HFFc6 (cell line): ENCODE measurements at places on chromosomes 7 and 10.

- DNase-seq = no peak
Observed at GRCh38 chr10:19595212-19595845, 220.9 kb upstream of the PLXDC2 start.

DNA sequence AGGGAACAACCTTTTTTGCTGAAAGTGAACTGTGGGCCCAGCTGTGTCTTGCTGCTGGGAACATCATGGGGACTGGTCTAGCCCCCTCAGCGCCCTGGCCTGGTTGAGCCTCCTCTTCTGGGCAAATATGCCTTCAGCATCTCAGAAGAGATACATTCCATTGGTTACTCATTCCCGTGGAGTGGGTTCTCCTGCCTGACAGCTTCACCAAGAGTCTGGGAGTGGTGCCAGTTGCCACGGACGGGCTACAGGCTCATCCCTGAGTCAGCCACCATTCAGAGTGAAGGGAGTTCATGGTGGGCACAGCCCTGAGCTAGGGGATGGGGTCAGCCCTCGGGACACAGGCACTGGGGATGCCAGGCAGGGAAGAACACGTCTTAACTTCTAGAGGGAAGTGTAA lies 81.9 kb downstream of the RAMP3 start:
- DNase-seq = peak; percentile 86

GRCh38 chr10:1631282-1631681 lies 106.0 kb downstream of the ADARB2 start:
- no peak for DNase-seq

- DNase-seq = no peak
Observed at GRCh38 chr10:10020945-10021344, 996.7 kb upstream of the CELF2 start.

- DNase-seq = peak; percentile 37
Observed at GRCh38 chr10:31830887-31831286, 97.7 kb downstream of the ARHGAP12 start.

DNA sequence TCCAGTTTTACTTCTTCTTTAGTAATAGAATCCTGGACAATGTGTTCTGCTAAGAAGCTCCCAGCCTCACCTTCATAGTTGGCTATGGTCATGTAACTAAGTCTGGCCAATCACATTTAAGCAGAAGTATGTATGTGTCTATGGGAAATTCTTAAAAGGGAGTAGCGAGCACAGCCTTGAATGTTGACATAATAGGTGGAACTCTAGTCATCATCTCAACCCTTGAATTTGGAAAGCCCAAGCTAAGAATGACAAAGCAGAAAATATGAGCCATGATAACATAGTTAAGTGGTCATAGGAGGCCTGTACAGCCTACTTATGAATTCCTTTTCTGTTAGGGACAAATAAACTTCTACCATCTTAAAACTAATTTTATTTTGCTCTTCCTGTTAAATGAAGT lies 134.1 kb downstream of the MAGI2 start:
- DNase-seq = no peak

DNA sequence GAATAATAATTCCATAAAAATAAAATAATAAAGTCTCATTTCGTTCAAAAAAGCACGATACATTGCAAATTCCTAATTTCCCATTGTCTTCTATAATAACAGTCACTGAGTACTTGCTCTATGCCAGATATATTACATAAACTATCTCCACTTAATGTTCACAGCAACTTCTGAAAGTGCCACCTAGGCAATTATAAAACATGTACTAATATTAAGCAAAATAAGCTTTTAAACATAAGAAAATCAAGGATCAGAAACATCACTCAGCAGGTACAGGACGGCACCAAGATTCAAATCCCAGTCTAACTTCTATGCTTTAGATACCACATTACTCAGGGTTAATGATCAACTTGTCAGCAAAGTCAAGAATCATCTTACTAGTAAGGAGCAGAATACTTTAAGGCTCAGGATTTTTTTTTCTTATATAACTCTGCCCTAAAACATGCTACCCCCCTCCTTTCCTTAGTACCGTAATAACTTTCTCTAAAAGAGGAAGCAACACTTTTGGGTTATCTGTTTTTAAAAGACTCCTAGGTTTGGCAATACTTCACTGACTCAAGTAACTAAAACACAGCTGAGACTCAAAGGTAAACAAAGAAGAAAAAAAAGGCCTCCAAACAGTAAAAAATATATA lies 51.3 kb downstream of the USP6NL start:
- DNase-seq = no peak

GRCh38 chr7:191981-192649 lies at the start of gene FAM20C:
TSS of gene FAM20C (plus strand) at chr7:192571. CDS start at chr7:193200, 629 bp downstream.
- DNase-seq = peak; percentile 60

- no peak for DNase-seq
Observed at GRCh38 chr10:130300608-130301020, 164.4 kb downstream of the GLRX3 start.

DNA sequence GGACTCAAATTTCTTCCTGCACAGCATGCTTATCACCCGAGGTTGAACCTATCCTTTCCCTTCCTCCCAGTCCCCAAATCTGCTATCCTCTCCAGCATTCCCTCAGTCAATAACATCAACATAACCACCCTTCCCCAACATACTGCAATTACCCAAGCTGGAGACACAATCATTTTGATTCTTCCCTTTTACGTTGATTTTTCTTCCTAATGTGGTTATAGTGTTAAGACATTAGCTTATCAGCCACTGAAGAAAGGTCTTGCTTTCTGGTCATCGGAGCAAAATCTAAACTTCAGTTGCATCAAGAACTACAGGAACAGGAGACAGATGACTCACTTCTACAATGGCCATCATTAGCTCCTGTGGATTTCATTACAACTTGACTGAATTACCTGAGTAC lies 3.5 kb upstream of the HBP1 start:
- DNase-seq = no peak

GRCh38 chr10:130141878-130142277 lies 5.7 kb downstream of the GLRX3 start:
- no peak for DNase-seq

- DNase-seq = no peak
Observed at GRCh38 chr7:21887779-21888178, 57.9 kb downstream of the CDCA7L start.

GRCh38 chr10:92993699-92994272 lies 66.8 kb upstream of the CYP26C1 start:
- DNase-seq = no peak

GRCh38 chr10:50373821-50374501 lies 122.6 kb upstream of the ASAH2 start:
- peak; percentile 48 for DNase-seq

GRCh38 chr10:103802081-103802480 lies 53.3 kb downstream of the SH3PXD2A start:
- no peak for DNase-seq

- DNase-seq = no peak
Observed at GRCh38 chr10:23379686-23380085, 35.1 kb upstream of the C10orf67 start.

DNA sequence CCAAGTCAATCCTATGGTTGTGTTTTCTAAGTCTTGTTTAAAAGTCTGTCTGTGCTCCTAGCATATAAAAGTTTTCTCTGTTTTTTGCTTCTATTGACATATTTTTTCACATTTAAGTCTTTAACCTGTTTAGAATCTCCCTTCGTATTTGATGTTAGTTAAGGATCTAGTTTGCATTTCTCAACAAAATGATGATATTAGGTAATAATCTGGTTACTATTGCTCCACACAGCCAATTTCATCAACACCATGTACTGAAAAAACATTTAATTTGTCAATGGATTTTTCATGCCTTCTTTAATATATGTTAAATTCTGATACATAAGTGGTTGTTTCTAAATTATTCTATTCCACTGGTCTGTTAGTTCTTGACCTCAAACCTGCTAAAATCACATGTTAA lies 17.5 kb upstream of the TSGA13 start:
- DNase-seq = no peak

DNA sequence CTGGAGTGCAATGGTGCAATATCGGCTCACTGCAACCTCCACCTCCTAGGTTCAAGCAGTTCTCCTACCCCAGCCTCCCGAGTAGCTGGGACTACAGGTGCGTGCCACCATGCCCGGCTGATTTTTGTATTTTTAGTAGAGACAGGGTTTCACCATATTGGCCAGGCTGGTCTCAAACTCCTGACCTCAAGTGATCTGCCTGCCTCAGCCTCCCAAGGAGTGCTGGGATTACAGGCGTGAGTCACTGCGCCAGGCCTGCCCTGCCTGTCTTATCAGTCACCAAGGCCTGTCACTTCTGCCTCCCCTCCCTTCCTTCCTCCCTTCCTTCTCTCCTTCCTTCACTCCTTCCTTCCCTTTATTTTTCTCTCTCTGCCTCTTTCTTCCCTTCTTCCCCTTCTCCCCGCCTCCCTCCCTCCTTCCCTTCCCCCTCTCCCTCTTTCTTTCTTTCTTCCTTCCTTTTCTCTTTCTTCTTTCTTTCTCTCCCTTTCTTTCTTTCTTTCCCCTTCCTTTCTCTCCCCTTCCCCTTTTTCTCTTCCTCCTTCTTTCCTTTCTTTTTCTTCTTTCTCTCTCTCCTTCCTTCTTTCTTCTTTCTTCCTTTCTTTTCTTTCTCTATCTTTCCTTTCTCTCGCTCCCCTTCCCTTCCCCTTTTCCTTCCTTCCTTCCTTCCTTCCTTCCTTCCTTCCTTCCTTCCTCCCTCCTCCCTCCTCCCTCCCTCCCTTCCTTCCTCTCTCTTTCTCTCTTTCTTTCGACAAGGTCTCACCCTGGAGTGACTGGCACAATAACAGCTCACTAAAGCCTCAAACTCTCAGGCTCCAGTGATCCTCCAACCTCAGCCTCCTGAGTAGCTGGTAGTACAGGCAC lies 3.1 kb upstream of the ST7 start:
- no peak for DNase-seq

DNA sequence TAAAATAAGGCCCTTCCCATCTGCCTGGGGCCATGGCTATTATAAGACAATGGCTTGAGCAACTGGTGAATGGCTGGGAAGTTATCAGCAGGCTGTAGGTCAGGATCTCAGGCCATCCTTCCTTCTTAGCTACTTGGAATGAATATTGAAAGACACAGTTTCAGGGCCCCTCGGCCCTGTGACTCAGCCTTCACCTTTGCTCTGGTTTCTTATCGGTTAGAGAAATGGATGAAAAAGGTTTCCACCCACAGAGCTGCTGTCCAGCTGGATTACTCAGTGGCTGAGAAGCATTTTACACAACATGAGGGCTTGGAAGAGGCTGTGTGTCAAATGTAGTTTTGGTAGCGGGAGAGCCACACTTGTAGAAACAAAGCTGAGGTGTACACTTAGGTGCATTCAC lies 9.4 kb downstream of the ACSL5 start:
- peak; percentile 74 for DNase-seq

GRCh38 chr10:21171936-21172541 lies 274.9 kb upstream of the NEBL start:
- DNase-seq = no peak

DNA sequence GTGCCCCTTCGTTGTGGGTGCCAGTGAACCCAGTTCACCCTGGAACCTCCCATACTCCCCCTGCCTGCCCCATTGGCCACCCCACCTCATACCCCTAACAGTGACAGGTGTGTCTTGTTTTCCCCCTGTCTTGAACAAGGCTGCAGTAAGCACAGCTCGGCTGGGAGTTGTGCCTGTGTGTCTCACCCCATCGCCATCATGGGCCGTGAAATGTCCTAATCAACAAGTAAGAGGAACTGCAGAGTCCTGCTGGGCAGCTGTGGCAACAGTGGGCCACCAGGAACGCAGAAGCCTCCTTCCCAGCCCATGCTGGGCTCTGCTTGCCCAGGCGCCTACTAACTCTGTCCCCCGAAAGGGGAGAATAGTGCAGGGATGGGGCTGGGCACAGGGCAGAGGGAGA lies 91.6 kb downstream of the C10orf105 start:
- DNase-seq = no peak

DNA sequence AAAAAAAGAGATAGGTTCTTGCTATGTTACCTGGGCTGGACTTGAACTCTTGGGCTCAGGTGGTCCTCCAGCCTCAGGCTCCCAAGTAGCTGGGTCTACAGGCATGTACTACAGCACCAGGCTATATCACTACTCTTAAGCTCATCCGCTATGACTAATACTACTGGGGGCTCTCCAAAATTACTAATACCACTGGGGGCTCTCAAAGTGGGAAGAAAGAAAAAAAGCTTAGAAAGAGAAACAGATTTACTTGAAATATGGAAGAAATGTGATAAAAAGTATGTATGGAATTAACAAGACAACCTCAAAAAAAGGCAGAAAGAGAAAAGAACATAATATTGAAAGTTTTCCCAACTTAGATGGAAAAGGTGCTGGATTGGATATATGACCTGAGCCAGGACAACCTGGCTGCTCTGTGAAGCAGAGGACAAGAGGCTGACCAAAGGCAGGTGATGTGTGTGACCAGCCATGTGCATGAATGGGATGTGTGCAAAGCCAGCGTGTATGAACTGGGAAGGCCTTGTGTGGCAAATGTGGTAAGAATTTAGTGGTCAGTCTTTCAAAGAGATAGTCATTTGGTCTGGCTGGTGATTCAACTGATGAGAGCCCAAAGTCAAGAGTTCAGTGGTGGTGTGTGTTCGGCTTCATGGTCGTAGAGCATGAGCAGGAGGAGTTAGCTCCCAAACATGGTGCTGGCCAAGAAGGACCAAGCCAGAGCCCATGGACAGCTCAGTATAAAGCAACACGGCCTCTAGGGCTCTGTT lies 232.4 kb upstream of the KLF14 start:
- DNase-seq = peak; percentile 87

- no peak for DNase-seq
Observed at GRCh38 chr10:649445-649797, 40.0 kb downstream of the DIP2C start.

DNA sequence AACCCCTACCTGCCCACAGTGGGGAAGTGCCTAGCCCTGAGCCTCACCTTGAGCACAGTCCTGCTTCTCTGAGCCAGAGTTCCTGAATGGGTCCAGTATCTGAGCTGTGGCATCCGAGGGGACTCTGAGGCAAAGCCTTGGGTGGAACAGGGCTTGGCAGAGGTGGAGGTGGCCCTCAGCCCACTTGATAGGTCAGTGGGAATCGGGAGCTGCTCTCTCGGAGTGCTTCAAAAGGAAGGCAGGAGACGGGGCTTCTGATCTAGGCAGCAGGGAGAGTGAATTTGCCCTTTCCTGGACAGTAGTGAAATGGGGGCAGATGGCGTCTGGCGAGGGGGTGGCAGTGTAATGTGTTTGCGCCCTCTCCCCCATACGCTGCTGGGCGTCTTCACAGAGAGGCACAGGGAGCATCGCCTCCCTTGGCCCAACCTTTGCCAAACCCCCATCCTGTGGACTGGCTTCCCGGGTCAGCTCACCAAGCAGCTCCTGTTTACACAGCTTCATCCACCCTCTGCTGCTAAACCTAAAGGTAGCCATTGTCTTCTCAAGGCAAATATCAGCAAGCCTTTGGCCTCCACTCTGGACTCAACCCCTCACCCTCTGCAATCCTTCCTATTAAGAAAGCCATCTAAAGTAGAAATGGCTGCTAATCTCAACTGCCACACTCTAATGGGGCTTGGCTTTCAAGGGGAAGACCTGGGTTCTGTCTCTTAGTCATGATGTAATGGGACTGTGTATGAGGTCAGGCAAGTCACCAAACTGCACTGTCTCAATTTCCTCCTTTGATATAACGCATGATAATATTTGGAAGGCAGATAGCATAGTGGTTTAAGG lies 21.1 kb upstream of the VDAC2 start:
- DNase-seq = no peak

GRCh38 chr7:73606801-73607691 lies 17.3 kb downstream of the MLXIPL start:
- no peak for DNase-seq
